GF-D8 (cell line): ENCODE measurements at places on chromosomes 16 and 17.

GRCh38 chr16:31347445-31347844 lies 7.5 kb upstream of the ITGAX start:
- DNase-seq: no peak

DNA sequence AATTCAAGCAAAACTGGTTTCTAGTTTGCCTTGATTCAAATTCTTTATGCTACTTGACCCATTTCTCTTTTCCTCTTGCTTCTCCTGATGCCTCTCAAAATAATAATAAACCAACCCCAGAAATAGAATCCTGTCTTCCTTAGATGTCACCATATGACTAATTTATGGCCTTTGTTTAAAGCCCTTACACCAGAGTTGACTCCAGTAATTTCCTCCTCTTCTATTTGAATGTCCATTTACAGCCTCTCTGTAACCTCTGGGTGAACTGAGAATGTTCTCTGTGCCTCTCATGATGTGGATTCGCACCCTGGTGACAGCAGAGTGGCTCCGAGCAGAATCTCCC lies 31.5 kb downstream of the ZFHX3 start:
- no peak for DNase-seq

DNA sequence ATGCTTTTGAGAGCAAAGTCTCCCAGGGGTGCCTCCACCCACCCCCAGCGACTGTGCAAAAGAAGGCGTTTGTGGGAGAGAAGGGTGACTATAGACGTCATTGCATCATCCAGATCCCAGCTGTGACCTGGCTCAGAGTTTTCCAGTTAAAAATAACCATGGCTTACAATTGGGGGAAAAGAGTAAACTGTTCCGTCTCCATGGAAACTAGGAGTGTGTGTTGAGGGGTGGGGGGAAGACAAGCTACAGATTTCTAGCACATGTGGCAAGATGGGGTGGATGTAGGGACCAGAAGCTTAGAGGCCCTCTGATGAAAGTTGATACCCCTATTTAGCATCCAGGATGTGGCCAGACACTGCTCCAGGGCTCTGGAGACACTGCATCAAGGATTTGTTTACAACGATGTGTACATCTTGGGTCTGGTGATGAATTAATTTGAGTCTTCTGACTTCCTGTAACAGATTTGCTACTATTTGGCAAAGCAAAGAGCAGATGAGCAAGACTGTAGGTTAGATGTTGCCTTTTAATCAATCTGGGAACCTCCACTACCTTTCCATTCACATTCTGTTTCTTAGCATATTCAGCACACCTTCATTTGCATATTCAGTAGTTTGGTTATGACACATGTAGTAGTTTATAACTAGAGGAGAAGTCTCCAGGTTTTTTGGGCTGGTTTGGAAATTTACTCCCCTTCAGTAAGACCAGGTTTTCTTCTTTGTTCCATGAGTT lies 6.2 kb upstream of the DUSP14 start:
- no peak for DNase-seq

GRCh38 chr17:44778656-44779210 lies 19.9 kb downstream of the ADAM11 start:
- DNase-seq: no peak

DNA sequence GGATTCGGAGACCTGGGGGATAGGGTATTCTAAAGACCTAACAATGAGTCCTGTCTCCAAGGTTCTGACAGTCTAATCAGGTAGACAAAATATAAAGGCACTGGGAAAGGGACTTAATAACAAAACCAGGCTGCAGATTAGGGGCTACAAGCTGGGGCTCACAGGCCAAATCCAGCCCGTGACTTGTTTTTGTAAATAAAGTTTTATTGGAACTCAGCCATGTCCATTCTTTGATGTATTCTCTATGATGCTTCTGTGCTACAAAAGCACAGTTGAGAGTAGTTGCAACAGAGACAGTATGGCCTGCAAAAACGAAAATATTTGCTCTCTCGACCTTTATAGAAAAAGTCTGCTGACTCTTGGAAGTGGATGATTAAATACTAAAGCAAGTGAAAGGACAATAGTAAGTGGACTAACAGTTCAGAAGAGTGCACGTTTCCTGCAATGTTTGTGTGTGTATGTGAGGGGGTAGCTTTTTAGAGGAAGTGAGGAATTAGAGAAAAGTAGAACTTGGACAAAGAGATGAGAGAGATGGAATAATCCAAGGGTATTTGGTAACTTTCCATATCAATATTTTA lies 115.4 kb upstream of the ZFHX3 start:
- DNase-seq: no peak

DNA sequence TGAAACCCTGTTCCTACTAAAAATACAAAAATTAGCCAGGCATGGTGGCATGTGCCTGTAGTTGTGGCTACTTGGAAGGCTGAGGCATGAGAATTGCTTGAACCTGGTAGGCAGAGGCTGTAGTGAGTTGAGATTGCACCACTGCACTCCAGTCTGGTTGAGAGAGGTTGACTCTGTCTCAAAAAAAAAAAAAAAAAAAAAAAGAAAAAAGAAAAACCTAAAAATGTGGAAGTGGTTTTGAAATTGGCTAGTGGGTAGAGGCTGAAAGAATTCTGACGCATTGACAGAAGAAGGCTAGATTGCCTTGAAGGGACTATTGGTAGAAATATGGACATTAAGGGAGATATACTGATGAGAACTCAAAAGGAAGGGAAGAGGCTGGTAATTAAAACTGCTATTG lies 33.6 kb upstream of the CPPED1 start:
- DNase-seq: no peak

DNA sequence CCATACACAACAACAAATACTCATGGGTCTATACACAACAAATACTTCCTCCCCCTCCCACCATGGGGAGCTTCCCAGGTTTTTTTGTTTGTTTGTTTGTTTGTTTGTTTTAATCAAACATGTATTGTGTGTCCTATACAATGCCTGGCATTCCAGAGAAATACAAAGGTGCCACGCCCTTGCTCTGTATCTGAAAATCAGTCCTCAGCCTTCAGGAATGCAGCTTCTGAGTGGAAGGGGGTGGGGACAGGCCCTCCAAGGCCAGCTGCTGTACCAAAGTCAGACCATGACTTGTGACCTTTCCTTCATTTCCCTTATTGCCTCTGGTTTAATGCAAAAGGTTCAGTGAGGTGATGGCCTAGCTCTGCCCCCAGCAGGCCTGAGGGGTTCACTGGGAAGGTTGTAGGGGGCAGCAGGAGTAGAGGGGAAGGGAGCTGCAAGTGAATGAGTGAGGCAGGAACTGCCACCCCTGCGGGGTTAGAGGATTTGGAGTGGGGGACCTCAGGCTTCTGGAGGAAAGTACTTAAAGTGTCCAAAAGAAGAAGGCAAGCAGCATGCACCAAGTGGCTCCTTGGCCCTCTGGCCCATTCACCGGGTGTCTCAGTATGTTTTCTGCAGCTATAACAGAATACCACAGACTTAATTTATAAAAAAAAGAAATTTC lies 105.2 kb downstream of the CLEC16A start:
- DNase-seq: no peak

- DNase-seq: no peak
Observed at GRCh38 chr16:54115558-54115957, 171.0 kb downstream of the IRX3 start.

DNA sequence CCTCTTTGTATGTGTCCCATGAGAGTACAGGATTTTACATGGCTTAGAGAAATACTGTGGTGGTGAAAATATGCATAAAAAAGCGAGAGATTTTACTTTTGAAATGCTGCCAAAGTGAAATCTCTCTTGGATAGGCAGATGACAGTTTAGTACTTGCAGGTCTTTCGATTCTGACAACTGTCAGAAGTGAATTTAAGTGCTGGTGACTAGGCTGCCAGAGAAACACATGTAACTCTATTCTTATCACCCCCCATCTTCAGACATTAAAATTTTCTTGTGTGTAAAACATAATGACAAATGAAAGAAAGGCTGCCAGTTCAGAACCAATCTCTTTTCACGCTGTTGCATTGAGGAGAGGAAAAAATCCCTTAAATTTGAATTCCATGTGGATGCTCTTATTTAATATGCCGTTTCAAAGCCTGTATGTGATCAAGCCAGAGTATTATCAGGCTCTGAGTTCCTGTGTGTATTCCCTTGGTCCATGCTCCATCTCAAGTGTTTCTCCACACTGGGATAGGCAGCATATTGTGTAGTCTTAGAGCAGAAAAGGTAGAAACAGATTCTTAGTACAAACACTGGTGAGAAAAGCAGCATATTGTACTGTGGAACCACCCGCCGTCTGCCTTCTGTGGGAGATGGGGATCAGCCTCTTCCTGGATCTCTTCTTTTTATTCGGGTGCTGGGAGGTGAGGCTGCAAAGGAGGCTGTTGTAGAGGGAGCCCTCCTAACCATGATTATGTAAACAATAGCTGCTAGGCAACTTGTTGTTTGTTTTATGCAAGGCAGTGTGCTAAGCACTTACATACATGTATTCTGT lies 291.3 kb downstream of the WWOX start:
- no peak for DNase-seq

DNA sequence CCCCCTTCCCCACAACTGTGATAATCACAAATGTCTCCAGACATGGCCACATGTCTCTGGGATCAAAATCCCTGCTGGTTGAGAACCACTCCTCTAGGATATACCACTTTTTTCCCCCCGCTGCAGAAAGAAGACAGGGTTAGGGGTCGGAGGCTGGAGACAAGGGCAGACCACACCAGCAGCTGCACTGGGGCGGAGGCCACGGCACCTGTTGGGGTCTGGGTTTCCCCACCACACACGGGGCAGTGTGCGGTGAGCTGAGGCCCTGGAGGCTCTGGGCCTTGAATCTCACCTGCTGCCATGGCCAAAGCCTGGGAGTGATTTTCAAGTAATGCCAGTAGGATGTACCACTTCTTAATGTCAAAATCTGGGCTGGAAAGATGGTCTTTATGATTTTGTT lies 320.5 kb downstream of the SNX29 start:
- DNase-seq: no peak

- DNase-seq: no peak
Observed at GRCh38 chr16:9053006-9053601, 38.3 kb upstream of the HAPSTR1 start.

DNA sequence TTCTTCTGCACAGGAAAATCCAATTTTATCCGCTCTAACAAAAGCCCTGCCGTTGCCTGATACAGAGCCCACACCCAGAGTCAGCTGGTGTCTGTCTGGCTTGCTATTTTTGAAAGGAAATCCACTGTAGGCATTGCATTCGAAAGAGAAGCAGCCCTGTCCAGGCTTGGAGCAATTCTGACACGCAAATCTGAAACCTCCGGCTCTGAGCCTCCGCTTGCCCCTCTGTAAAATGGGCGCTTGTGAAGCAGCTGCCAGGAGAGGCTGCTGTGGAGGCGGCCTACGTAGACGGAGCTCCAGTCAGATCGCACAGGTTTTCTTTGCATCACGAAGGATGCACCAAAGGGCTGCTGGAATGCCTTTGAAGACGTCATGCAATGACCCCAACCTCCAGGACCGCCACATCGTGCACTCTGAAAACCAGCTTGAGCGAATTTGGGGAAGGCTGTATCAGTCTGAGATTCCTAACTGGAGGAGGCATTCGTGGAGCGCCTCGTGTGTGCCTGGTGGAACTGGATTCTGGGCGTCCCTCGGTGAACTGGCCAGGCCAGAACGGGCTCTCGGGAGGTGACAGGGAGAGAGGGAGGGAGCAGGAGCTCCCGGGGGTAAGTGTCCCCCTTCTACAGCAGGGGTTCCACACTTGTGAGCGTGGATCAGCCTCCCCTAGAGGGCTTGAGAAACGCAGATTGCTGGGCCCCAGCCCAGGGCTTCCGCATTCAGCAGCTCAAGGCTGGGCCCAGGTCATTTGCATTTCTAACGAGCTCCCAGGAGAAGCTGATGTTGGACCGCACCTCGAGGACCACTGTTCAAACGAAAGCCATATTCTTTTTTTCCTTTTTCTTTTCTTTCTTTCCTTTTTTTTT lies 215.5 kb downstream of the MRTFB start:
- DNase-seq: no peak

DNA sequence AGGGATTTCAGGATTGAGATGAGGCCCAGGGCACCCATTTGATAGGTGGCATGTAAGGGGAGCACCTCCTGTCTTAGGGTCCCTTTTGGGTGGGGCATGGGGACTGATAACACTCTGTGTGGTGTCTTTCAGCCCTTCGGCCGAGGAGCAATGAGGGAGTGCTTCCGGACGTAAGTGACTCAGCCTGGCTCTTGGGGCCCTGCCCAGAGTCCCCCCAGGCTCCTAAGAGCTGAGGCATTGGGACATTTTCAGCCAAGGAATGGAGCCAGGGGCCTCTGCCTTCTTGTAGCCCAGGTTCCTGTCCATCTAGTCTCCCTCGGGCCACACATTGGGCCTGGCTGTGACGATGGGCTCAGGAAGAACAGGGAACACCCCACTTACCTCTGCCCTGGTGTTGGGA lies 44.4 kb downstream of the EEF2K start:
- DNase-seq: no peak

DNA sequence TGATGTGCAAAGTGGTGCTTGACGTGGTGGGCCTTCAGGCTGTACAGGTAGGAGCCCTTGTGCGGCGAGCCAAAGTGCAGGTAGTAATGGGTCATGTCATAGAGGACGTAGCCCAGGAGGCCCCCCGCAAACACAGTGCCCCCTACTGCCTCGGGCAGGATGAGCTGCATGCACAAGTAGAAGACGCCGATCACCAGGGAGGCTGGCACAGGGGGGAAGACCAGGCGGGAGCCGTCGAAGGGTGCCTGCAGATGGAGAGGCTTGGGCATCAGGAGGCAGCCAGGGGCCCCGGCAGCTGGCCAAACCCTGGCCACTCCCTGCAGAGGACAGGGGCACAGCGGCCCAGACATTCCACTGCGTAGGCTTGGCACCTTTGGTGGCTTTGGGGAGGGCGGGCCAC lies 15.7 kb upstream of the MLKL start:
- DNase-seq: no peak

- DNase-seq: no peak
Observed at GRCh38 chr16:48734220-48734619, 124.2 kb upstream of the N4BP1 start.

DNA sequence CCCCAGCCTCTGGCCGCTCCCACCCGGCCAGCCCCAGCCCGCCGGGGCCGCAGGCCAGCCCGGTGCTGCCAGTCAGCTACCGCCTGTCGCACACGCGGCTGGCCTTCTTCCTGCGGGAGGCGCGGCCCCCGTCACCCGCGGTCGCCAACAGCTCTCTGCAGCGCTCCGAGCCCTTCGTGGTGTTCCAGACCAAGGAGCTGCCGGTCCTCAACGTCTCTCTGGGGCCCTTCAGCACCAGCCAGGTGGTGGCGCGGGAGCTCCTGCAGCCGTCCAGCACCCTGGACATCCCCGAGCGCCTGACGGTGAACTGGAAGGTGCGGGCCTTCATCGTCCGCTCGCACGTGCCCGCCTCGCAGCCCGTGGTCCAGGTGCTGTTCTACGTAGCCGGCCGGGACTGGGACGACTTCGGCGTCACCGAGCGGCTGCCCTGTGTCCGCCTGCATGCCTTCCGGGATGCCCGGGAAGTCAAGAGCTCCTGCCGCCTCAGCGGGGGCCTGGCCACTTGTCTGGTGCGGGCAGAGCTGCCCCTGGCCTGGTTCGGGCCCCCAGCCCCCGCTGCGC lies 46.8 kb downstream of the TMEM132E start:
- no peak for DNase-seq

DNA sequence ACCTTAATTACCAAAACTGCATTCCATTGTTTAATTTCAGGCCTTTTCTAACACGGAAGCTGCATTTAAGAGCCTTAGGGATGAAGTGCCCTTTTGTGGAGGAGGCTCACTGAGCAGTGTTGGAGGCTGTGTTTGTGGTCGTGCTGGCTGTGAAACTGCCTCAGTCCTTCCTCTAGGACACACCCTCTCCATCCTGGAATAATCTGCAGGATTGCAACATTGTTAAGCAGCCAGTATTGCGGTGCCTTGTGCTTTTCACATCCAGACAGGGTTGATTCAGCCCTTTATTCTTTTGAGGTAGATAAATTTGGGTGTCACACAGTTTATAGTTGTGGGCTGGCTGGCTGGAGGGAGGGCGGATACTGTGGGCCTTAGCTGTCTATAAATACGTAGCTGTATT lies 141.6 kb downstream of the CDRT15L2 start:
- DNase-seq: no peak
